ENCODE measurements at places on chromosomes 4 and X.
A peak's percentile ranks its signal among the peaks of the same experiment; 100 is the strongest.

GRCh38 chrX:135596495-135596894, 76.0 kb downstream of the INTS6L start:
- DNase-seq: peak; percentile 31

DNA sequence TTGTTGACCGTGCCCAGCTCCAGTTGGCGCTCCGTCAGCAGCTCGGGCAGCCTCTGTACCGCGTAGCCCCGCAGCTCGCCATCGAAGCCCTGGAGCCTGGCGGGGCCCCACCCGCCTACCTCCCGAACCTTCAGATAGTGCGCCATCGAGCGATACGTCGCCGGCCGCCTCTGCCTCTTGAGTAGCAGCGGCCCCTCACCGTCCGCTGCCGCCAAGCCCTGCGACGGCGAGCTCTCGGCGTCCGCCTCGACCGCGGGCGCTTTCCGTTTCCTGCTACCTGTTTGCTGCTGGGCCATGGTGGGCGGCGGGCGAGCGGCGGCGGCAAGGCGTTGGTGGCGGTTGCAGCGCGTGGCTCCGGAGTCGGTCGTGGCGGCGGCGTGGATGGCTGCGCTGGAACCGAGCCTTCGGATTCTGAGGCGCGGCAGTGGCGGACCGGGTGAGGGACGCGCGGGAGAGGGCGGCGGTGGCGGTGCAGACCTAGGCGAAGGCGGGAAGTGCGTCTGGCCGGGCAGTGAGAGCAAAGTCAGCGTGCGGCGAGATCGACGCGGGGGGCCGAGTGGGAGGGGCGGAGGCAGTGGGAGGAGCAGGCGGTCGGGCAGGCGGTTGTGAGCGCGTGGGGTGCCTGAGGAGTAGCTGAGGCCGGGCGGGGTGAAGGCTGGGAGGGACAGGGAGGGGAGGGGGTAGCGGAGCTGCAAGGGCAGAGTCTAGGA, at the start of gene DCAF12L1:
Gene DCAF12L1 (minus strand): TSS at position 502 of the 710 bp plus-strand sequence. CDS start 206 bp downstream, at position 296.
- DNase-seq: no peak

DNA sequence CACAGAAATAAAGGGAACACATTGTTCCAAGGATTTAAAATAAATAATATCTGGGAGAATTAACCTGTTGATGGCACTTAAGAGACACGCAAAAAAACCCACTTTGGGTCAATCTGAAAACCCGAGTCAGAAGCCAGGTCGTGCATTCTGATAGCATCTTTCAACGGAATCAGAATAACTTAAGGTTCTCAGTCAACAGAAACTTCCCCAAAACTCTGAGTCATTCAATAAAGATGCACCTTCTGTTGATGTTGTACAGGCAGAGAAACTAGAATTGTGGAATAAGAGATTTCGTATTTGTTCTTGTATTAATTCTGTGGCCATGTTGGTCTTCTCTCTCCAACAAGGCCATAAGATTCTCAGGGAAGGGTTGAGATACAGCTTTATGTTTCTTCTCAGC, 78.2 kb downstream of the MAOB start:
- DNase-seq: no peak

DNA sequence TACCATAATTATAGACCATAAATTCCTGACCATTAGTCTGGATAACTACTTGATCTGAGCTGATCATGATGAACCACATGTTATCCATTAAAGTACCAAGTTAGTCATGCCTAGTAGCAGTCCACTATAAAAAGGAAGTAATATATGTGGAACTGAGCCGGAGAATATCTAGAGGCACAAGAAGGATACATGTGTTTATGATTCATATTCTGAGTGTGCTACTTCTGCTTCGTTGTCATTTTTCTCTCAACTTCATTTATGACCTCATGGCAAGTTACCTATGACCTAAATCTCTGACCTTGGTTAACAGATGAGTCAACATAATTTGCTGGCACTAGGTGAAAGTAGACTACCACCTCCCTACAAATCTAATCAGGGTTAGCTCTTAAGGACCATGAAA, 56.5 kb upstream of the ANKRD17 start:
- DNase-seq: no peak

DNA sequence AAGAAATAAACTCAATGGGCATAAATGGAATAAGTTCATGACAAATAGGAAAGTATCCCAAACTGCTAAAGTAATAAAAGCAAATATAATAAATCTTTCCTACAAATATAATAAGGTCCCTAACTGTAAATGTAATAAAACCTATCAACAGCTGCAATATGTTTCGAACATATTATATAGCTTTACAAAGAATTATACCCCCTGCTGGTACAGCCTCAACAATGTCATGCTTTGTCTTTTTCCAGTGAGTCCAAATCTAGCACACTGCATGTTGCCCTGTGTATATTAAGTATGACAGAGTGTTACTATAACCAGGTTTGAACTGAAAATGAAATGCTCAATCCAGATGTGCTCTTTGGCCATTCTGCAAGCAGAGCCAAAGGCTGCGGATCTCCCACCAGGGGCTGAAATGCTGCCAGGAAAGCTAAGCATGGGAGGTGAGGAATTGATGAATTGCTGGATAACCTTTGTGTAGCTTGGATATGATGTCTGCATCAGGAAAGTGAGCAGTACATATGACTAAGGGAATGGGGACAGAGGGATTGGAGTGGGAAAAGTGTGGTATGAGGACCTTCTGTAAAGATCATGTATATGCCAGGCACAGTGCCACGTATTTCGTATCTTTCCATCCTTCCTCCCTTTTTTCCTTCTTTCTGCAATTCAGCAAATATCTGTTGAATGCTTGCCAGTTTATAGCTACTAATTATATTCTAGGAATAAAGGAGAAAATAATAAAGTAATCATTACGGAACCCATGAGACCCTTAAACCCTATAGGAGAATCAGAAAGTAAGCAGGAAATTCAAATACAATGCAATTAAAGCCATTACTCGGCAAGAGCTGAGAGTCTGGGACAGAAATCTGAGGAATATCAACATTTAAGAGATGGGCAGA, 954.6 kb upstream of the LCORL start:
- no peak for DNase-seq

- DNase-seq: no peak
These were observed 90.5 kb upstream of the ZNF827 start for GRCh38 chr4:146029147-146029546.

GRCh38 chr4:183411291-183411861, 33.1 kb upstream of the CDKN2AIP start:
- no peak for DNase-seq

GRCh38 chr4:109433205-109434006, at the start of gene SEC24B:
Gene SEC24B (plus strand): TSS chr4:109433815. CDS start chr4:109433870, 55 bp downstream.
- DNase-seq: peak; percentile 87

GRCh38 chr4:40119344-40119743, 62.7 kb downstream of the N4BP2 start:
- no peak for DNase-seq

GRCh38 chr4:25874655-25875054, 11.9 kb upstream of the SEL1L3 start:
- DNase-seq: no peak

Data from activated gamma-delta T cell treated with Interleukin-2 at 50 U/mL for 16 hours (primary cell).